Activated CD4-positive, alpha-beta T cell treated with anti-CD3 and anti-CD28 coated beads, Interleukin-2, amount 10 ng/mL, durations not matched to agents 24 days and 14 days (primary cell): ENCODE measurements at places on chromosomes 2 and 18. TPM values are rescaled to one million over a fixed set of nuclear protein-coding genes. Genes with fewer than 3 reads are reported as not detected.
A peak's percentile ranks its signal among the peaks of the same experiment; 100 is the strongest.

- no peak for DNase-seq
These were observed 5.1 kb downstream of the GPR75 start for GRCh38 chr2:53854678-53855077.

DNA sequence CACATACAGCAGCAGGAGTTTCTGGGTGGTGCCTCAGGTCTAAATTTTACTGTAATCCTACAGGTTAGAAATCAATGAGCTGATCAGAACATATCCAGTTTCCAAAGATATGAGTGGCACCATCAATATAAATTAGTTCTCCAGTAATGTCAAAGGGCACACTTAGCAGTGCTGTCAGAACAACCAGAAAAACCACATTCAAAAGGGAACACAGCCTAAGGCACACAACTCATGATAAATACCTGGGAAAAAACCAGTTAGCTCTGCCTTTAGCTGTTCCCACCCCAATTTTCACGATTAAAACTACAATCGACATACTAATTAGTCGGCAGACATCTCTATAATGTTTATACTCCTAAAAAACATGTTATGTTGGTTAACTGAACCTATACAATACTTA is 31.5 kb downstream of the ATP8B1 start:
- no peak for DNase-seq

DNA sequence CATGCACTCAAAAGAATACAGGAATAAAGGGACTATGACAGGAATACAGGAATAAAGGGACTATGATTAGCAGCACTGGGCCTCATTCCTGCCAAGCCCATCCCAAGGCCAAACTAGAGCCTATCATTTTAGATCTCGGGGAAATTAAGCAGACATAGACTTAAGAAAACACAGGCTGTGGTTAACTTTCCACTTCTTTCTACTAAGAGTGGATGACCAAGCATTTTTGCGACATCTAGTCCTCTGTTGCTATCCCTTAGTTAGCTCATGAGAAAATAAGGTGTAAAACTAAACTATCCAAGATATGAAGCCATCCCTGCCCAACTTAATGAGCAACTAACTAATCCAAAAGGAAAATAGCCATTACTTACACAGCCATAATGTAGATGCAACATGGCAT is 5.9 kb downstream of the LYPD1 start:
- no peak for DNase-seq

Gene POTEC
- not detected in 2 replicates for total RNA-seq

- no peak for DNase-seq
These were observed 54.7 kb downstream of the EML4 start for GRCh38 chr2:42223855-42224268.

Gene GREB1L
- total RNA-seq, result not detected in 2 replicates

DNA sequence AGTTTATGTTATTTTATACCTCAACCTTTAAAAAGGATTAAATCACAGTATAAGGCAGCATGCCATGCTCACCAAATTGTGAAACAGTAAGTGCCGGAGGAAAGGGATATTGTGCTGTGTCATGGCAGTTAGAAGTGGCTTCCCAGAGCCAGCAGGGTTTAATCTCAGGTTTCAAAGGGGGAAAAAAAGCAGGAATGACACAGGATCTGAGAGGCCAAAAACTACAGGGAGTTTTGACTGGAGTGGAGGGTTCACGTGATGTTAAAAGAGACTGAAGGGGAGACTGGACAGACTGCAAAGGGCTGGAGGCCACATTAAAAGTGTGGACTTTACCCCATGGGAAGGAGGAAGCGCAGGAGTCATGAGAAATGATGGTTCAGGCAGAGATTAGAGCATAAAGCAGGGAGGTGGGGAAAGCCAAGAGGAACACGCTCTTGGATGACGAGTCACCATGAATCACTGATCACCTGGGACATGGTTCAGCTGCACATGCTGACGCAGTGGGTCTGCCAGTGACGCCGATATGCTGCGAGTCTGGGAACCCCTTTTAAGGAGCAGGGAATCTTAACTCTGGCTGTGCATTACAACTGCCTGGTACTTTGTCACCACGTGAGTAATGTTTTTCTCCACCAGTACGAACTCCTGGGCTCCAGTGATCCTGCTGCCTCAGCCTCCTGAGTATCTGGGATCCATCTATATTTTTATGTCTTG is 6.1 kb downstream of the CHMP1B start:
- DNase-seq, result no peak

DNA sequence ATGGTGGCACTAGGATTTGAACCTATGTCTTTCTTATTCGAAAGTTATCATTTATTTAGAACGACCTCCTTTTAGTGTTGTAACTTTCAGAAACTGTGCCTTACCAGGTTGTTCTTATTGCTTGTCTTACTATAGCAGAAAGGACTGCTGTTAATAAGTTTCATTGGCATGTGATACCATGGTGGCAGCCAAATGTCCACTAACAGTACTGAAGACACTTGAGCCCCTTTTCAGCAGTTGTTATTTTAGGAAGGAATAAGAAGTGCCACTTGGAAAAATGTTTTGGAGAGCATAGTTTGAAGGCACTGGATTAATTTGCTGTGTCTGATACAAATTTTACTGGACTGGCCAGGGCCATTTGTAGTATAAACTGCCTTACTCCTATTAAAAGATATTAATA is 37.7 kb downstream of the CEP192 start:
- no peak for DNase-seq

Gene C2orf66
- 0.17 and 0.33 TPM in 2 replicates for total RNA-seq

DNA sequence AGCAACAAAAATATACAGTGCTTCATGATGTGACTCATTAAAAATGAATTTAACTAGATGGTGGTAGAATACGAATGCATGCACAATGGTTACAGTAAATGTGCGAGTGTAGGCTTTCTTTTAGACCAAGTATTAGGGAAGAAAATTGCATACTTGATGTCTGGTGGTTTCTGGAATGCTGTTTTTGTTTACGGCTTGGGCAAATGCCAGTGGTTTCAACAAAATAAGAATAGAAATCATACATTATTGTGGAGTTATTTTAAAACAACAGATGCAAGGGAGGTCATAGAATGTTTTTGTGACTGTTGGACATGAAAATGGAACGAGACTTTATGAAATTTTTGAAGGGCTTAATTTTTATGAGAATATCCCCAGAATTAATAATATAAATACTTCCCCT is 580.9 kb downstream of the PLCL1 start:
- no peak for DNase-seq

GRCh38 chr2:43266711-43267111 is 40.3 kb upstream of the ZFP36L2 start:
- no peak for DNase-seq

Gene ACP1
- 124 and 127 TPM in 2 replicates for total RNA-seq

GRCh38 chr18:22101731-22102130 is 67.7 kb upstream of the GATA6 start:
- DNase-seq, result no peak

DNA sequence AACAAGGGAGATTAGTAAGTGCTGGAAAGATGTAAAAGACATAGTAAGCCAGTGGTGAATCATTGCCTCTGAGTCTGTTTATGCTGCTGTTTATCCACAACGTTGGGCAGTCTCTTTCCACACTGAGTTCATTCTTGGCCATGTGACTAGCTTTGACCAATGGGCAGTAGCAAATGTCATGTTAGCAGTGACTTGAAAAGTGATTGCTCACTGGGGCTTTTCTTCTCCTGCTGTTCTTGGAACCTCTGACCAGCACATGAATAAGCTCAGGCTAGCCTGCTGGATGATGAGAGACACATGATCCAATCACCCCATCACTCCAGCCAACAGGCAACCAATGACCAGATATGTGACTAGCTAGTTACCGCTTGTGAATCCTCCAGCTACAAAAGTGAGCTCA is 360.4 kb downstream of the SLC4A3 start:
- DNase-seq, result no peak

DNA sequence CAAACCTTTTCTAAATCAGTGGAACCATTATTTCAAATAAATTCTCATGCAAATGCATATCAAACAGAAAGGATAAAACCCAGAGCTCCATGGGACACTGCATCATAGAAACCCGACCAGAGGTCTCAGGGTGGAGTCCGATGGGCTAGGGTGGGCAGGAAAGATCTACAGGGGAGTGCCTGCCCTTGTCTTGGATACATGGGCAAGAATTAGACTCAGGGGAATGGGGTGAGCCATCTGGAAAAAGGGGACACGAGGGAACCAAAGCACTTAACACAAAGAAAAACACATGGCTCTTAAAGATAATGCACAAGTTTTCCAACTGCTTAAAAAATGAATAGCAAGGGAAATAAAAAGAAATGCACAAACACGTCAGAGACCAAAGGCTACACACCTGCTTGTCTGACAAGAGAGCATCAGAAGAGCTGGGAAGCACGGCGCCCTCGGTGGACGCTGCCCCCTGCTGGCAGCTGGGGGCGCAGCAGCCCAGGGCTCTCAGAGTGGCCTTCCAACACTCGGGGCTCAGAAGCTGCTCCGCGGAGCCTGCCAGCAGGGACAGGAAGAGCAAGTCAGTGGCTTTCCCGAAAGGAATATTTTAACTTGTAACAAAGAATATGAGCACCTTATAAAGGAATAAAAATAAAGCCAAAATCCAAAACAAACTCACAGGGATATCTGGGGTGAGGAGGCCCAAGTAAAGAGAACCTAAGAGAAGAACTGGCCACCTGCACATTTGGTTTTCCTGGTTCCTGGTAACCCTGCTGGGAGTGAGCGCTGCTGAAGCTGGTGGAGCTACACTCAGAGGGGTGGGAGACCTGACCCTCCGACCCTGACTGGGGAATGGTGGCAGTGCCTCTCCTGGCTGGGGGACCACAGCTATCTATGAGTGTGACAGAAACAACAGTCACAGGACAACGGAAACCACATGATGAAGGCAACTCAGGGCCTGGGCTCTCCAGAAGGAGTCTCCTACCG is 54.5 kb downstream of the SIGLEC15 start:
- DNase-seq, result peak; percentile 92

Gene TGFBRAP1
- total RNA-seq, result 26.2 and 26.5 TPM in 2 replicates

Gene DIS3L2
- 27.8 and 29.5 TPM in 2 replicates for total RNA-seq

DNA sequence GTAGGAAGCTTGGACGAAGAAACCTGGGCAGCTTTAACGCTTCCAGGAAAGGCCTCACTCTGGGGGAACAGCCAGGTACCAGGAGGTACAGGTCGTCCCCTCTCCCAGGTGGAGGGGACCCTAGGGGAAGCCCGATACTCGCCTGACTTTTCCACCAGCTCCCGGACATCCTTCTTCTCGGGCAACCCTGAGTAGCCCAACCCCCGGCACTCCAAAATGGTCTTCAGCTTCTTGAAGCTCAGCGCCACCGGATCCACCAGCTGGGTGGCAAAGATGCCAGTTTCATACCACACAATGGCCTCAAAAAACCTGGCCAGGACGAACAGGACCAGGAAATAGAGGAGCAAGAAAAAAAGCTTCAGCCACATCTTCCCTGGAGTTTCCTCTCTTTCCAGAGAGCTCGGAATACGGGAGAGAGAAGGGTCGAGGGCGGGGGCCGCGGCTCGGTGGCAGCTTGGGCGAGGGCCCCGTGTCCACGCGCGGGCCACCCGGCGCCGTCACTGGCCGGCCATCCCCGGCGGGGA is 1.1 kb downstream of the RNF103 start:
- DNase-seq, result peak; percentile 80

- DNase-seq, result no peak
These were observed 345.3 kb downstream of the TSN start for GRCh38 chr2:122100756-122101155.

Gene LRRC30
- total RNA-seq, result not detected in 2 replicates

Gene CREG2
- total RNA-seq, result not detected in 2 replicates

GRCh38 chr2:231708773-231709635 is 679 bp downstream of the PTMA start:
- peak; percentile 87 for DNase-seq

Gene KCNF1
- not detected in 2 replicates for total RNA-seq

DNA sequence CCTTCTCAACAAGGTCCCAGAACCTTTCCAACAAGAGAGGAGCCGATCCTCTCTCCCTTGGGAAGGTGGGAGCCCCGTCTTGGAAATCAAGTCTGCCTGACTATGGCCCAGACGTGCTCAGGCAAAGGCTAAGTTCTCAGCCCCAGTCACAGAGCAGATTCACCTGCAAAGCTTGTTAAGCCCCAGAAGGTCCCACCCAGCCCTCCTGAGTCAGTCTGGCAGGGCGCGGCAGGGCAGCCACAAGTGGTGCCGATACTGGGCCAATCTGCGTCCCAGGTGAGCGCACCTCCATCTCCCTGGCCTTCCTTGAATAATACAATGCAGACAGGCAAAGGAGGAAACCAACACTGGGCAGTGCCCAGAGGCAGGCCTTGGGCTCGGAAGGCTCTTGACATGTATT is 15.0 kb downstream of the CRACDL start:
- no peak for DNase-seq

GRCh38 chr2:177474998-177475397 is 82.4 kb downstream of the AGPS start:
- DNase-seq, result no peak

DNA sequence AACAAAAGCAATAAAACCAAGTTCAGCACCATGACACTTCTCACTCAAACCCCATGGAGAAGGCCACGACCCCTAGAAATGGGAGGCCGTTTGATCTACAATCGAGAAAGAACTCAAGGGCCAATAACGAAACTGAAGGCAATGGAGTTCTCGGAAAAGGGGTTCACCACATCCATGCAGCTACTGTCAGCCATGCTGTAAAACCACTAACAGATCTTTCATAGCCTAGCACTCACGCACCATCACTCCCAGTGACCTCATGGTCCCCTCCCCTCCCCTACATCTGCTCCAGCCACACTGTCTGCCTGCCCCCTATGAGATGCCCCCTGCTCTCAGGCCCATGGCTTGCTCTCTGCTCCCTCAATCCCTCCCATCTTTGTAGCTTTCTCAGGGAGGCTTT is 135.3 kb downstream of the TMEM163 start:
- DNase-seq, result peak; percentile 58
